Endothelial cell of umbilical vein (primary cell): ENCODE measurements at places on chromosomes 4 and X. TPM values are rescaled to one million over a fixed set of nuclear protein-coding genes. Genes with fewer than 3 reads are reported as not detected.

The CYBB gene
- not detected in 2 replicates for total RNA-seq

- DNase-seq, result no peak
These were observed 56.0 kb downstream of the ZNF827 start for GRCh38 chr4:145882604-145883003.

DNA sequence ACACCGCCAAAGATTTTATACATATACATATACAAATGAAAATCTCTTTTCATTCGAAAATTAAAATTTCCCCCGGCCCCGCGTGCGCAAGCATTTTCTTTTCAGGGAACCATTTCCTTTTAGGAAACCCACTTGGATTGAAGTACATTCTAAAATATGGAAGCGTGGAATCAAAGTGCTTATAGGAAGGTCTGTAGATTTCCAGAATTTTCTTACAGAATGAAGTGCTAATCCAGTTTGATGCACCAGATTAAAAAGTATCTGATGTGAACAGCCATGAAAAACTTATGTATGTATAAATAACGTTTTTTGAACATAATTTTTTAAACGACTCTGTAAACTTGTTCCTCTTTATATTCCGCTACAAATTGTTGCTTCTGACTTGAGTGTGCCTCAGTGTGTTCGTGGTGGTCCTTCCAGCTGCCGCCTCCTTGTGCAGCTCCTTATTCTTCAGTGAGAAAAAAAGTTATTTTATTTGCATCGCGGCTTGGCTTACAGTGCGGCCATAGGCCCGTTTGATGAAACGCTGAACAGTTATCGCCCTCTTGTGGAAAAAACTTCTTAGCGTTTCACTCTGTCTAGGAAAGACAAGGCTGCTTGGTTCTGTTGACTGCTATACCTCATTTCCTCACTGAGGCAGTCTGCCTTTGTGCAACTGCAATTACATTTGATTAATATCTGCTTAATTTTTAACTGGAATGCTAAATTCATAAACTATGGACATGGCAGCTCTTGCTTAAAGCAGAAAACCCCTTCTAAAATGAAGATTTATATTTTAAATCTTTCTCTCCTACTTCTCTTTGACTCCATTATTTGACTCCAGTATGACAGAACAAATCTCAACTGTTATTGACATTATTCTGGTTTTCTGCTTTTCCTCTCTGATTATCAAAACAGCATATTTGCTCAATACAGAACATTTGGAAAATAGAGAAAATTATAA is 4.7 kb upstream of the NKX6-1 start:
- peak; percentile 67 for DNase-seq

- no peak for DNase-seq
These were observed 67.3 kb upstream of the DDIT4L start for GRCh38 chr4:100257567-100257966.
